ENCODE measurements at places on chromosomes 12 and 14. TPM values are rescaled to one million over a fixed set of nuclear protein-coding genes. Genes with fewer than 3 reads are reported as not detected.

The GALNT9 gene
- total RNA-seq = not detected

The LYZ gene
- not detected for total RNA-seq

The PHLDA1 gene
- total RNA-seq = 184 TPM

The VRK1 gene
- total RNA-seq = 47.0 TPM

The SERPINA12 gene
- not detected for total RNA-seq

The ZDHHC22 gene
- 0.10 TPM for total RNA-seq

The OTUB2 gene
- 2.8 TPM for total RNA-seq

The MUCL1 gene
- total RNA-seq = not detected

The IRAK3 gene
- not detected for total RNA-seq
